NCI-H2081 treated with DMSO at 0.1 percent for 48 hours (cell line): ENCODE measurements at places on chromosomes 6 and 20.

- no peak for DNase-seq
Measured at GRCh38 chr6:127342296-127342945, 988 bp downstream of the ECHDC1 start.

- DNase-seq: no peak
Measured at GRCh38 chr20:47860049-47860830, 75.0 kb upstream of the SULF2 start.

DNA sequence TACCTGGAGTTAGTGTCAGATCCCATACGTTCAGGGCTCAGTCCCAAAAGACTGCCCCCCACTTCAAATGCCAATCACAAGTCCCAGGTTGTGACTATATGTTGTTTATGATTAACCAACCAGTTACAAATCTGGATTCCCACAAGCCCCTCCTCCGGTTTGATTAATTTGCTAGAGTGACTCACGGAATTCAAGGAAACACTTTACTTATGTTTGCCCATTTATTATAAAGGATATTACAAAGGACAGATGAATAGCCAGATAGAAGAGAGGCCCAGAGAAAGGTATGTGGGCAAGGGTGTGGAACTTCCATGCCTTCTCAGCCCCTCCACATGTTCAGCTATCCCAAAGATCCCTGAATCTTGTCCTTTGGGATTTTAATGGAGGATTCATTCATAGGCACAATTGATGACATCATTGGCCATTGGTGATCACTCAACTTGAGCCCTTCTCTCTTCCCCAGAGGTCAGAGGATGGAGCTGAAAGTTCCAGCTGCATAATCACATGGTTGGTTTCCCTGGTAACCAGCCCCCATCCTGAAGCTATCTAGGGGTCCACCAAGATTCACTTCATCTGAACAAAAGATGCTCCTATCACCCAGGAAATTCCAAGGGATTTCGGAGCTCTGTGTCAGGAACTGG, 2.0 kb downstream of the ECT2L start:
- DNase-seq: no peak

- DNase-seq: no peak
Measured at GRCh38 chr6:39056681-39057080, 8.1 kb downstream of the GLP1R start.

DNA sequence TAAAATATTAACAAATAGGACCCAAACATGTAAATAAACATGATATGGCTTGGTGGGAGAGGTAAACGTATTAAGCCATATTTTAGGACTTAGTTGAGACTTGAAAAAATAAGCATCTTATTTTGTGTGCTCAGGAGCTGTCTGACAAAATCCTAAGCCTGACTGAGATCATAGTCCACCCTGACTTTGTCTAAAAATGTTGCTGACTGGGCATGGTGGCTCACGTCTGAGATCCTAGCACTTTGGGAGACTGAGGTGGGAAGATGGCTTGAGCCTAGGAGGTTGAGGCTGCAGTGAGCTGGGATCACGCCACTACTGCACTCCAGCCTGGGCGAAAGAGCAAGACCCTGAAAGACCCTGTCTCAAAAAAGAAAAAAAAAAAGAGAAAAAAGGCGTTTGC, 52.1 kb downstream of the AIG1 start:
- DNase-seq: no peak

DNA sequence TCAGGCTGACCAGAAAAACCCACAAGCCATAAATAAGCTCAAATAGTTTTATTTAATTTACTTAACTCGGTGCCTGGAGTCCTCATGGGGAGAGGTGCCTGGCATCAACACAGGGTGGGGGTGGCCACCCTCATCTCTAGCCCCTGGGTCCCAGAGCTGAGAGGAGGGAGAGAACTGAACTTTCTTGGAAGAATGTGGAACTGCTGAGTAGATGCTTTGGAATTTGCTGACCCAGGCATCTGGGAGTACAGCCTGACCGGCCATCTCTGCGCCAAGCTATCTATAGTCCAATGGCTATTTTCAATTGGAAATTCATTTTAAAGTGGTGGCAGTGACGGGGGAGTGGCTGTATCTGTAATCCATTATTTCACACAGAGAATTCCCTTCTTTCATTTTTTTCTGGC, 104.8 kb downstream of the CDH26 start:
- no peak for DNase-seq

- no peak for DNase-seq
Measured at GRCh38 chr6:2259002-2259494, 13.6 kb upstream of the GMDS start.

GRCh38 chr6:167392631-167393316, 67.9 kb downstream of the TTLL2 start:
- DNase-seq: no peak

DNA sequence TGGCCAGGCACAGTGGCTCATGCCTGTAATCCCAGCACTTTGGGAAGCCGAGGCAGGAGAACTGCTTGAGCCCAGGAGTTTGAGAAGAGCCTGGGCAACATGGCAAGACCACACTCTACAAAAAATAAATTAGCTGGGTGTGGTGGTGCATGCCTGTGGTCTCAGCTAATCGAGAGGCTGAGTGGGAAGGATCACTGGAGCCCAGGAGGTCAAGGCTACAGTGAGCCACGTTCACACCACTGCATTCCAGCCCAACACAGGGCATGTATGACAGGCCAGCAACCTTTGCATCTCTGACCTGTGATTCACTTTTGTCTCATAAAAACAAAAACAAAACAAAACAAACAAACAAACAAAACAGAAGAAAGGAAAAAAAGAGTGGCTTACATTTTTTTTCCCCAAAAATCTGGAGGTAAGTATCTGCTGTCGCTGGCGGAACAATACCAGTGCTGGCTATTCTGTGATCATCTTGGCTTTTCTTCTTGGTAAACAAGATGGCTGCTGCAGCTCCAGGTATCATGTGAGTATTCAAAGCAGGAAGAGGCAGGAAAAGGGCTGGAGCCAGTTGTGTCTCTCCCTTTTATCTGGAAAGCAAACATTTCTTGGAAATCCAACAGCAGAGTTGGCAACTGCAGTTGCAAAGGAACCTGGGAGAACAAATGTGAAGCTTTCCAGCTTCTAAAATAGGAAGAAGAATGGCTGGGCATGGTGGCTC, 40.4 kb upstream of the ZMYND8 start:
- no peak for DNase-seq

DNA sequence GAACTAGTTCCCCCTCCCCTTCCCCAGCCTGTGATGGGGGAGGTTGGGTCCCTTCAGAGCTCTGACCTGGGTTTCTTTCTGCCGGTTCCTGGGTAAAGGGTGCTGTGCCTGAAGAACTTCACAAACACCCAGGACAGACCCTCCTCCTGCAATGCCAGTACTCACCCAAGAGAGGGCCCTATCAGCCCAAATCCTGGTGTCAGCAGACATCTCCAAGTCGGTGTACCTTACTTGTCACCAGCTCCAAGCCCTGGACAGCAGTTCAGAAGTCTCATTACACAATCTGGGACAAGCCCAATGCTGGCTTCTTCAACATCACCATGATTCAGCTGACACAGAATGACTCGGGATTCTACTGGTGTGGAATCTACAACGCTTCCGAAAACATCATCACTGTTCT, 467 bp downstream of the TREML4 start:
- DNase-seq: no peak

- DNase-seq: no peak
Measured at GRCh38 chr6:152353440-152353839, 283.7 kb downstream of the SYNE1 start.

- DNase-seq: no peak
Measured at GRCh38 chr6:2566048-2566447, 184.7 kb downstream of the MYLK4 start.

GRCh38 chr6:122286512-122286911, 112.9 kb upstream of the HSF2 start:
- no peak for DNase-seq

DNA sequence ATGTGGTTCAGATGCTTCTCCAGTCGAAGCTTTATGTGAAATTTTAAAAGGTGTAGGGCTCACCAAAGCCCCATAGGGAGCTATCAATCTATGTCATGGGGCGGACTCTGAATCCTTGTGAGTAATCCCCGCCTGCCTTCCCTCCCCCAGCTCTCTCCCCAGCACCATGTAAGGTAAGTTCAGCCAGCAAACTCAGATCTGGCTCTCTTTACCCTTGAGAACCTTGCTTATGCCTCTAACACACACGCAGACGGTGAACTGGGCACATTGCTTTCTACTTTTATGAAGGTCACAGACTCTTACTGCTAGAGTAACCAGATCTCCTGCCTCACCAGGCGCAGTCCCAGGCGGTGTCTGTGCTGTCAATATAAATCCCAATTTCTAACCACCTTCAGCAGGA, 82.6 kb upstream of the CNKSR3 start:
- DNase-seq: peak; percentile 32

DNA sequence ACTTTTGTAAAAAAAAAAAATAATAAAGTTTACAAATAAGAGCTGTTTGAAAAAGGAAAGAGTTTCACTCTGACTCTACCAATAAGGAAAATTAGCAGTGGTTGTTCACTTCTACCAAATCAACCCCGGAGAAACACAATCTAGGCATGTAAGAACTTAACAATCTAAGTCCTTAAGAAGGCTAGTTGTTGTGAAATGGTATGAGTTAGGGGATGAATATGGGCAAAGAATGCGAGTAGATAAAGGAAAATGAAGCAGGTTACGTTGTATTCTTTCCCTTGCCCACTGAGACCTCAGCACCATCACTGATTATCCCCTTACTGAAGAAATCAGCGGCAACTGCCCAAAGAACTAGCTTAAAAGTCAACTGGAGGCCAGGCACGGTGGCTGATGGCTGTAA, 15.4 kb downstream of the MOCS1 start:
- no peak for DNase-seq

DNA sequence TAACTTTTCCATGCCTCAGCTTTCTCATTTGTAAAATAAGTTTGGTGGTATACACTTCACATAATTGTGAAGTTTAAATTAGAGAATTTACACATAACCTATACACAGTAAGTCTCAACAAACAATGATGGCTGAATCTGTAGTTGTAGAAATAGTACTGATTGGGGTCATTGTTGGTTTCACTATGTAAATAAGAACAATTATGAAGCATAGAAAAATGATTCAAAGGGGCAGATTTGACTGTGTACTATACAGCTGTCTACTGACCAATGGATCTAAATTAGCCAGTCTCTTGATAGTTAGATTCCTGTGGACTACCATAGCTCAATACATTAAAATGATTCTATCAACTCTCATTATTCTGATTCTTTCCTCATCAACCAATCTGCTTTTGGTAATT, 181.1 kb upstream of the STXBP5 start:
- DNase-seq: no peak

- no peak for DNase-seq
Measured at GRCh38 chr6:53910834-53911233, 116.0 kb downstream of the LRRC1 start.

- no peak for DNase-seq
Measured at GRCh38 chr6:106733386-106733785, 104.0 kb downstream of the QRSL1 start.

GRCh38 chr6:145743332-145743731, 8.0 kb upstream of the EPM2A start:
- no peak for DNase-seq

DNA sequence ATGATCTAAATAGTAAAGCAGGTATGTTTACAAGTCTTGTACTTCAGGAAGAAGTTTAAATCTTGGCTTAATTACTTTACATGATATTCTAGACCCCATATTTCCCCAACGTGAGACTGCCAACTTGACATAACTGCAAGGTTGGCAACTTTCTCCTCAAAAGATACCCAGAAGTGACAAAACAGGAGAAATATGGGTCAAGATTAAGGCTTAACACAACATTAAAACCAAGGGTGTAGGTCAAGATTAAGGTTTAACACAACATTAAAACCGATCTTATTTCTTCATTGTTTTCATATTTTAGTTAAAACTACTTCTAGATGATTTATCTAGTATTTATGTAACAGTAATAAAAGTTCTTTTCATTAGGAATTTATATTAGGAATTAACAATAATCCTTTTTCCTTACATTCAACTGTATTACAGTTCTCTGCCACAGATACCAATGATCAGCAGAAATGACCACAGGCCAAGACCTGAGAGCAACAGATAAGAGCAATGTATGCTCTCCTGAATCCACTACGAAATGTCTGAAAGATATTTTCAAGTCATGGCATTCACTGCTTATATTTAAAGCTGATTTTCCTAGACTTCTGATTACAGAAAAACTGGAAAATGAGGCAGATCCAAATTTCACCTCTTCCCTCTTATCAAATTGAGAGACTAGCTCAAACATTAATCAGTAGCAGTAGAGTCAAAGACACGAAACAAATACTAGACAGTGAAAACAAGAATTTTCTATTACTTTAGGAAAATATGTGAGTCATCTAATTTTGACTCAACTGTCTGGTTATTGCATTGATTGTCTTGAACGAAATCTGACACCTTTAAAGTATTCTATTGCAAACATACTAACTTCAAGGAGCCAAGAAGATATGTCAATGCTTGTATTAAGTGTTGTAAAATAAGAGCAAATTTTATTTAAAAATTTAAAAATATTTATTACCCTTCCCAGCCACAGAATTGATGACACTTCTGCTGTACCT, 72.3 kb downstream of the RNGTT start:
- DNase-seq: no peak

DNA sequence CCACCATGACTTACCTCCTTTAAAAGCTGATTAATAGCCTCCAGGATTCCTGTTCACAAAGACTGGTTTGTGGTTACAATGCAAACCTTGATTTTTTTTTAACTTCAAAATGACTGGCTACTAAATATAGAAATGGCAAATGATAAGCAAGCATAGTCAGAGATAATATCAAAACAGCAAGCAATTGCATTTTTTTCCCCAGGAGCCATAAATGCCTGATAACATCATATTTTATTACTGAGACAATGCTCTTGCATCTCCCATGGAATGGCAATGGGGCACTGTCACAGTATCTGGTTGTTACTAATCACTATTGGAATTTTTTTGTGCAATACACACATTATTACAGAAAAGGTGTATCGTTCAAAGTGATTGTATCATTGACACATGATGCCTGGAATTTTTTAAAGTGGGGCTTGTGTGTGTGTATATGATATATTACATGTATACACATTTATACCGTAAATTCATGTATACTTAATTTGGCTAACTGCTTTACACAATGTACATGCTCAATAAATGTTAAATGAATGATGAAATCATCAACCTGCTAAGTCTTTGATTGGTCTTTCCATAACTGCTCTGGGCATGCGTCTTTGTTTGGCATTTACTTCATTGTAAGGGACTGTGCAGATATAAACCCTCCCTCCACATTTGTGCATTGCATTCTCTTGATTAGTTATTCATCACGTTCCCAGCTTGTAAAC, 980 bp upstream of the SALL4 start:
- no peak for DNase-seq

GRCh38 chr6:54990001-54990400, 143.4 kb downstream of the FAM83B start:
- DNase-seq: no peak

- DNase-seq: no peak
Measured at GRCh38 chr20:4472906-4473305, 248.8 kb upstream of the PRND start.

DNA sequence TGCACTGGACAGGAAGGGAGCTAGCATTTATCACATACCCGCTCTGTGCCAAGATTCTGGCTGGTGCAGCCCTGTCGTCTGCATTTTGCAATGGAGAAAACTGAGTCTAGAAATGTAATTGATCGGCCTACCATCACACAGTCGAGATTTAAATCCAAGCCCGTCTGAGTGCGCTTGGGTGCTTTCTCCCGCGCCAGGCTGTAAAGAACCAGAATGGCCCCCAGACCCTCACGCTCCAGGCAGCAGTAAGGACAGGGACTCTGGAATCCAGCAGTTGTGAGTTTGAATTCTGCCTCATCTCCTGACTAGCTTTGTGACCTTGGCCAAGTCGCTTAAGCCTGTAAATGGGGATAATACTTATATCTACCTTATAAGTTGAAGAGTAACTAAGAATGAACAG, 10.8 kb downstream of the DYNLRB1 start:
- DNase-seq: no peak

GRCh38 chr20:15528391-15529111, 1044.7 kb downstream of the KIF16B start:
- no peak for DNase-seq
